ENCODE measurements at places on chromosomes 6 and 20.
A peak's percentile ranks its signal among the peaks of the same experiment; 100 is the strongest.

- peaks cover 96% of the 10 kb centered on the region for H3K36me3 ChIP-seq
- no peak overlapping the region for H3K4me3 ChIP-seq
- no peaks in the 10 kb centered on the region for H3K27me3 ChIP-seq
- no peak for DNase-seq
Measured at GRCh38 chr6:7604003-7604402, 14.0 kb downstream of the SNRNP48 start.

- DNase-seq, result no peak
- H3K4me3 ChIP-seq, result no peak overlapping the region
- H3K4me1 ChIP-seq, result no peaks in the 10 kb centered on the region
Measured at GRCh38 chr6:163823577-163823976, 409.1 kb downstream of the QKI start.

- H3K4me3 ChIP-seq, result no peak overlapping the region
- H3K27me3 ChIP-seq, result no peaks in the 10 kb centered on the region
- no peaks in the 10 kb centered on the region for H3K36me3 ChIP-seq
- H3K4me1 ChIP-seq, result peaks cover 2% of the 10 kb centered on the region
Measured at GRCh38 chr20:31824554-31825313, 5.6 kb downstream of the MYLK2 start.

- peaks cover 14% of the 10 kb centered on the region for H3K27me3 ChIP-seq
- H3K36me3 ChIP-seq, result no peaks in the 10 kb centered on the region
- no peak overlapping the region for H3K4me3 ChIP-seq
- no peak overlapping the region for H3K27ac ChIP-seq
Measured at GRCh38 chr20:47036091-47036870, 141.6 kb downstream of the EYA2 start.

GRCh38 chr6:1039191-1039590 lies 272.7 kb upstream of the FOXQ1 start:
- peaks cover 47% of the 10 kb centered on the region for H3K27me3 ChIP-seq
- DNase-seq, result no peak
- H3K36me3 ChIP-seq, result no peaks in the 10 kb centered on the region
- H3K27ac ChIP-seq, result no peak overlapping the region
- no peaks in the 10 kb centered on the region for H3K4me1 ChIP-seq

DNA sequence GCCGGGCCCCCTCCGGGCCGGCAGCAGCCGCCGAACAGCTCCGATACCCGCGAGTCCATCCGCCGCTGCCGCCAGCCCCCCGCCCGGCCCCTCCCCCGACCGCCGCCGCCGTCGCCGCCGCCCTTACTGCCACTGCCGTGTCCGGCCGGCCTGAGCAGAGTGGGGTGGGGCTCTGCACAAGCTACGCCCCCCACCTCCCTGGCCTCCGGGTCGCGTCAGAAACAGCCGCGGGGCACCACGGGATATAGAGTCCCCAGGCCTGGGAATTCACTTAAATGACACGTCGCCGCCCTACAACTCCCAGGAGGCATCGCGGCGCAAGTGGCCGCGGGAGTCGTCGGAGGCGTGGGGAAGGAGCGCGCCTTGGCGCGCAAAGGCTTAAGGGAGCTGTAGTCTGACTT lies at the start of gene GTPBP2:
TSS of gene GTPBP2 (minus strand) at position 161 of the 401 bp plus-strand sequence. CDS start at position 59, 102 bp downstream.
- peak within 1 kb of the TSS; percentile 97 for H3K4me3 ChIP-seq
- peaks cover 39% of the 10 kb centered on the region for H3K36me3 ChIP-seq
- peak within 1 kb of the TSS; percentile 100 for H3K27ac ChIP-seq
- peak; percentile 96 for DNase-seq

GRCh38 chr6:157510323-157511188 lies 129.6 kb downstream of the ZDHHC14 start:
- peak overlapping the region; percentile 76 for H3K27ac ChIP-seq
- no peaks in the 10 kb centered on the region for H3K27me3 ChIP-seq
- DNase-seq, result peak; percentile 42
- peaks cover 15% of the 10 kb centered on the region for H3K4me1 ChIP-seq
- H3K36me3 ChIP-seq, result peaks cover 15% of the 10 kb centered on the region

- H3K27me3 ChIP-seq, result no peaks in the 10 kb centered on the region
- no peak for DNase-seq
- no peaks in the 10 kb centered on the region for H3K4me1 ChIP-seq
- H3K36me3 ChIP-seq, result no peaks in the 10 kb centered on the region
- no peak overlapping the region for H3K4me3 ChIP-seq
- H3K27ac ChIP-seq, result no peak overlapping the region
Measured at GRCh38 chr20:60035486-60035885, 77.3 kb downstream of the CDH26 start.

GRCh38 chr20:33079259-33079658 lies at the start of gene BPIFB4:
BPIFB4 (plus strand) TSS chr20:33079643; CDS start chr20:33081527, 1,884 bp downstream.
- no peaks in the 10 kb centered on the region for H3K4me1 ChIP-seq
- H3K4me3 ChIP-seq, result no peak within 1 kb of the TSS
- no peak for DNase-seq
- no peaks in the 10 kb centered on the region for H3K36me3 ChIP-seq

- no peak overlapping the region for H3K4me3 ChIP-seq
- no peak for DNase-seq
- H3K36me3 ChIP-seq, result peaks cover 4% of the 10 kb centered on the region
- peaks cover 48% of the 10 kb centered on the region for H3K4me1 ChIP-seq
- no peaks in the 10 kb centered on the region for H3K27me3 ChIP-seq
Measured at GRCh38 chr6:45047573-45047972, 280.6 kb upstream of the RUNX2 start.

- H3K27ac ChIP-seq, result peak overlapping the region; percentile 12
- H3K4me1 ChIP-seq, result peaks cover 20% of the 10 kb centered on the region
- peaks cover 87% of the 10 kb centered on the region for H3K36me3 ChIP-seq
- no peak for DNase-seq
Measured at GRCh38 chr20:23393996-23394775, 27.1 kb downstream of the NAPB start.

GRCh38 chr6:12012558-12013306 lies 620 bp downstream of the HIVEP1 start:
- peak overlapping the region; percentile 90 for H3K4me3 ChIP-seq
- peak overlapping the region; percentile 94 for H3K27ac ChIP-seq
- H3K36me3 ChIP-seq, result peaks cover 68% of the 10 kb centered on the region
- H3K4me1 ChIP-seq, result peaks cover 65% of the 10 kb centered on the region
- no peaks in the 10 kb centered on the region for H3K27me3 ChIP-seq

GRCh38 chr6:158487495-158487894 lies 72.4 kb upstream of the TMEM181 start:
- H3K27me3 ChIP-seq, result no peaks in the 10 kb centered on the region
- peak overlapping the region; percentile 66 for H3K27ac ChIP-seq
- peaks cover 12% of the 10 kb centered on the region for H3K4me1 ChIP-seq
- no peak overlapping the region for H3K4me3 ChIP-seq
- peaks cover 33% of the 10 kb centered on the region for H3K36me3 ChIP-seq

DNA sequence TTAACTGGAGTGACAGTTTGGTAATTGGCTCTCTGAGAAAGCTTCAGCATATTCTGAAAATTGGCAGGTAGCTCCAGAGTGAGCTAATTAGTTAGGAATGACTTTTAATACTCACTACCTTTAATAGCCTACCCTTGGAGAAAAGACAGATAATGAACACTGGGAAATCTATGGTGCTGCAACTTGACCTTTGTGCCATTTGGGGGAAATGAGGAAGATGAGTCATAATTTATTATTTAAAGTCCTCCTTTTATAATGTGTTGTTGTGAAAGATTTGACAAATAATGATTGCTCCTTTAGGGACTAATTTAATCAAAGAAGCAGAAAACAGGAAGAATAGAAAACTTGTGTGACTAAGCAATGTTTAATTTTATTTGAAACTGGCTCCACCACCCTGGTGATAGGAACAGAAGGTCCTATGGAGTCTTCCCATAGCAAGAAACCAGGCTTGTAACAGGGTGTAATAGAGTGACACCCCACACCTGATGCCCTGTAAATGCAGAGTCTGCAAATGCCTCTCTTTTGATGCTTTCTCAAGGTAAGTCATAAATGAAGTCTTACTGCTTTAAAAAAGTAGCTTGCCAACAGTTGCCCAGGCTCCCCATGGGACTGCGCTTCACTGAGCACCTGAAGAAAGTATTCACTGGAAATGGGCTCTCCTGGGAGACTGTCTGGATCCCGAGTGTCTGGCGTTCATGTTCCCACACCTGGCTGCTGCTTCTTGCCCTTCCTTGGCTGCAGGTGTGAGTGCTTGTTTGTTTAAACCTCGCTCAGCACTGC lies 134.4 kb downstream of the LRRC1 start:
- no peak overlapping the region for H3K4me3 ChIP-seq
- H3K36me3 ChIP-seq, result no peaks in the 10 kb centered on the region
- DNase-seq, result no peak
- H3K4me1 ChIP-seq, result no peaks in the 10 kb centered on the region

DNA sequence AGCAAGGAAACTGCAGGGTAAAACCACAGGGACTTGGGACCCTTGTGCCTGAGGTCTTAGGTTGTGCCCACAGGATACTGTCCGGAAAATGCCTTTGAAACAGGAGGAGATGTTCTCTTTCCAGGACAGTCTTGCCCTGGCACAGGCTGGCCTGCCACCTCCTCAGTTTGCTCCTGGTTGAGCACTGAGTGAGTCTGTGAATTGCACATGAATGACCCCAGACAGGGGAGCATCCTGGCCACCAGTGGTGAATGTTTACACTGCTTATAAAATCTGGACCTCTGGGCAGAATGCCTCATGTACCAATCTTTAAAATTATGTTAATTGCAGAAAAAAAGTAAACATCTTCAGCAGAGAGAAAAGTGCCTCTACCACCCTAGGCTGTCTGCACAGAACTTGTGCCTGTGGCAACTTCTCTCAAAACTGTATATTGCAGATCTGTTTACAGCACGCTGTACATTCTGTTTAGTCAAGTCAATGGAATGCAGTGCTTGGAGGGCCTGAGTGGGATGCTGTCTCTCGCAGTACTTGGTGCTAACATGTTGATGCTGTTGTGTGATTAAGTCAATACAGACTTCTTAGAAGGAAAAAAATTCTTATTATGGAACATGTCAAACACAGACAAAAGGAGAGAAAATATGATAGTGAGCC lies 242.1 kb downstream of the SOD2 start:
- no peak overlapping the region for H3K4me3 ChIP-seq
- H3K36me3 ChIP-seq, result no peaks in the 10 kb centered on the region
- H3K27ac ChIP-seq, result no peak overlapping the region
- H3K4me1 ChIP-seq, result no peaks in the 10 kb centered on the region
- peaks cover 25% of the 10 kb centered on the region for H3K27me3 ChIP-seq
- DNase-seq, result no peak

GRCh38 chr6:24922170-24922569 lies 13.6 kb downstream of the RIPOR2 start:
- peak overlapping the region; percentile 90 for H3K27ac ChIP-seq
- H3K36me3 ChIP-seq, result peaks cover 2% of the 10 kb centered on the region
- peak overlapping the region; percentile 52 for H3K4me3 ChIP-seq
- H3K27me3 ChIP-seq, result no peaks in the 10 kb centered on the region
- H3K4me1 ChIP-seq, result peaks cover 92% of the 10 kb centered on the region
- no peak for DNase-seq

- no peaks in the 10 kb centered on the region for H3K4me1 ChIP-seq
- no peak for DNase-seq
- H3K27me3 ChIP-seq, result no peaks in the 10 kb centered on the region
- no peak overlapping the region for H3K4me3 ChIP-seq
- peaks cover 3% of the 10 kb centered on the region for H3K36me3 ChIP-seq
- no peak overlapping the region for H3K27ac ChIP-seq
Measured at GRCh38 chr6:72890233-72890632, 268.4 kb downstream of the KCNQ5 start.

DNA sequence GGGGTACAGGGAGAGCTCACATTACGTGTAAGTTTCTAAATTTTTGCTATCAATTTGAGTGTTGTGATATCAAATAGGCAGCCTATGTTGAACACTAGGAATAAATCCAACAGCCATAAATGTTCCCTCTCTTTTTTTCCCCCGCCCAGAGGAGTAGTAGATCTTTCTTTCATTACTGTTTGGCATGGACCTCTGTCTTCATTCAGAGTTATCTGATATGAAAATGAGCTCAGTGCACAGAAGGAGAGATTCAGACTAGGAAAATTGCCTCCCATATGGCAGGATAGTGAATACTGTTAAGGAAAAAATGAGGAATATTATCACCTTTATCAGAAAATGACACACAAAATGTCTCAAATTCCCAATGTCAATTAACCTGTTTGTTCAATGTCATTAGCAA lies 110.0 kb upstream of the EYS start:
- no peak overlapping the region for H3K27ac ChIP-seq
- no peak for DNase-seq
- no peak overlapping the region for H3K4me3 ChIP-seq

GRCh38 chr6:31771992-31772358 lies 5.2 kb downstream of the VWA7 start:
- DNase-seq, result peak; percentile 60
- H3K4me1 ChIP-seq, result peaks cover 44% of the 10 kb centered on the region
- H3K27ac ChIP-seq, result peak overlapping the region; percentile 76
- peaks cover 4% of the 10 kb centered on the region for H3K36me3 ChIP-seq
- no peak overlapping the region for H3K4me3 ChIP-seq
- H3K27me3 ChIP-seq, result no peaks in the 10 kb centered on the region

GRCh38 chr6:159981071-159981402 lies 12.2 kb downstream of the IGF2R start:
- DNase-seq, result no peak
- H3K27me3 ChIP-seq, result no peaks in the 10 kb centered on the region
- peak overlapping the region; percentile 99 for H3K27ac ChIP-seq
- H3K4me1 ChIP-seq, result peaks cover 98% of the 10 kb centered on the region

GRCh38 chr6:30163918-30164654 lies 740 bp downstream of the TRIM15 start:
- no peak for DNase-seq
- H3K27ac ChIP-seq, result no peak overlapping the region
- no peak overlapping the region for H3K4me3 ChIP-seq
- H3K4me1 ChIP-seq, result peaks cover 23% of the 10 kb centered on the region
- H3K36me3 ChIP-seq, result no peaks in the 10 kb centered on the region
- peaks cover 35% of the 10 kb centered on the region for H3K27me3 ChIP-seq

DNA sequence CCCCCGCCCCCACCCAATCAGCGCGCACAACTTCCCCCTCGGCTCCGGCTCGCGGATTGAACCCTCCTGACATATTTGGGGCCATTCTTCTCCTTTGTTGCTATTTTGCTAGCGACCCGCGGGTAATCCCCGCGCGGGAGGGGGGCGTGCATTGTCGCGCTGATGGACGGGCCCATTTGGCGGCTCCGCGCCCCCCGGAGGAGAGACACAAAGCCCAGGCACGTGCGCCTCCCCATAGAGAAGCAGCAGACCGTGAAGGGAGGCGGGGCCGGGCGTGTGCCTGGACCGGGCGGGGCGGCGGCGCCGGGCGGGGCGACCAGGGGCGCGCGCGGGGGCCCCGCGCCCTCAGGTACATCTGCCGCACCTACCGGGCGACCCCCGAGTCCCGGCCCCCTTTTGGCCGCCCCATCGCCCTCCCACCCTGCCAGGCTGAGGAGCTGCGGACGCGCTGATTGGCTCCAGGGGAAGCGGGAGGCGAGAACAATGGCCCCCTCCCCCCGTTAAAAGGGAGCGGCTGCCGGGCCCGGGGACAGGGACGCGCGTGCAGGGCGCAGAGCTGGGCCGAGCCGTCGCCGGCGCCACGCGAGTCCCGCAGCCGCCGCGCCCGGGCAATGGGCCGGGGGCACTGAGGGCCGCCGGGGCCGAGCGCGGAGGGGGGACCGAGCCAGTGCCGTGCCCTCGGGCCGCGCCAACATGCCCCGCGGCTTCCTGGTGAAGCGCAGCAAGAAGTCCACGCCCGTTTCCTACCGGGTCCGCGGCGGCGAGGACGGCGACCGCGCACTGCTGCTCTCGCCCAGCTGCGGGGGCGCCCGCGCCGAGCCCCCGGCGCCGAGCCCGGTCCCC lies at the start of gene INSM1:
TSS of gene INSM1 (plus strand) at position 530 of the 843 bp plus-strand sequence. CDS start at position 694, 164 bp downstream.
- H3K27ac ChIP-seq, result peak within 1 kb of the TSS; percentile 84
- H3K4me3 ChIP-seq, result peak within 1 kb of the TSS; percentile 77
- peaks cover 12% of the 10 kb centered on the region for H3K36me3 ChIP-seq
- H3K27me3 ChIP-seq, result peaks cover 75% of the 10 kb centered on the region
- H3K4me1 ChIP-seq, result peaks cover 45% of the 10 kb centered on the region

- no peaks in the 10 kb centered on the region for H3K27me3 ChIP-seq
- H3K27ac ChIP-seq, result no peak overlapping the region
- no peaks in the 10 kb centered on the region for H3K4me1 ChIP-seq
- H3K36me3 ChIP-seq, result peaks cover 10% of the 10 kb centered on the region
- no peak overlapping the region for H3K4me3 ChIP-seq
Measured at GRCh38 chr20:3515379-3516170, 44.8 kb downstream of the ATRN start.

Data from activated T-cell treated with anti-CD3 and anti-CD28 coated beads, Interleukin-2, amount 50 U/mL, for 24 hours (primary cell).